ENCODE measurements at places on chromosomes 2 and 18.

DNA sequence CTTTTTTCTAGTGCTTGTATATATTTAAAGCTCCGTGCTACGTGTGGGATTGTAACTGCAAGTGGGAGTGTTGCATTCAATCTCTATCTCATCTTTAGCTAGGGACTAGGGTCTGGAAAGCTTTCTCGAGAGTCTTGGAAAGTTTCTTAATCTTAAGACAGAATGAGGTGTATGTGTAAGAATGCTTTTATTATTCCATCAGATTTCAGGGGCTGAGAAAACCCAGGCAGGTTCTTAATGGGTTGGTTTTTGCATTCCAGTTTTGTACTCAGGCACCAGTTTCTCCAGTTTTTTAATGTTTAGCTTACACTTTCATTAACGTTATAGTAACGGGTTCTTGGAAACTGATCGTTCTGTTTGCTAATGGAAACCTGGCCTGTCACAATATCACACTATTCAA lies 20.3 kb downstream of the MRPL19 start:
- DNase-seq: no peak

DNA sequence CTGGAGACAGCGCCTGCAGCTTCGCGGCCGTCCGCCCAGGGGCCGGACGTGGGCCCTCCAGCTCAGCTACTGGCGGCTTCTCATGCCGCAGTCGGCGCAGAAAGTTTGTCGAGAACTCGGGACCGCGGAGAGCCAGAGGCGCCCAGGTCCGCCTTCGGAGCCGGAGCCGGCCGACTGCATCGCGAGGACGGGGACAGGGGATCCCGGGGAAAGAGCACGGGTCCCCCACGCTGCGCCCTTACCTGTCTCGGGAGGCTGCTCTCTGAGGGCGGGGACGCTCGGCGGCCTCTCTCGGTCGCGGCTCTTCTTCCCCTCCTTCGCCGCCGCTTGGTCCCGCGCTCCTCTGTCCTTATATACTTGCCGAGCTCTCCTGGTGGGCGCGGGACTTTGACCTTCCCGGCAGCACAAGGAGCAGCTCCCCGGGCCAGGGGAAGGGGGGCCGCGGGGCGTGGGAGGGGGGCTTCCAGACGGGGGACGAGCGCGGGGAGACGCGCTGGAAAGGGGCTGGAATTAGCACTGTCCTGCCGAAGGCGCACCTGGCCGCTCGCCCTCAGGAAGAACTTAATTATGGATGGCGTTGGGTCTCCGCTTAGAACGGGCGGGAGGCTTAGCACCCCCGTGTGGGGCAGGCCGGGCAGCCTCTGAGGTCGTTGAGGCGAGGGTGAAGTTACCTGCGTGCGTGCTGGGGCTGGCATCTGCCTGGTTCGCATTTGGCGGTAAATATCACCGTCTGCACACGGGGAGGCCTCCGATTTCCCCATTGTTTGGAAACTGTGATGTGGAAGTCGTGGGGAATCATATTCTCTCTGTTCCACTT lies at the start of gene POMC:
Gene POMC, minus strand, starts transcription at position 325 of the 817 bp plus-strand sequence. CDS start 3,808 bp downstream, outside the sequence.
- DNase-seq: peak; percentile 33

DNA sequence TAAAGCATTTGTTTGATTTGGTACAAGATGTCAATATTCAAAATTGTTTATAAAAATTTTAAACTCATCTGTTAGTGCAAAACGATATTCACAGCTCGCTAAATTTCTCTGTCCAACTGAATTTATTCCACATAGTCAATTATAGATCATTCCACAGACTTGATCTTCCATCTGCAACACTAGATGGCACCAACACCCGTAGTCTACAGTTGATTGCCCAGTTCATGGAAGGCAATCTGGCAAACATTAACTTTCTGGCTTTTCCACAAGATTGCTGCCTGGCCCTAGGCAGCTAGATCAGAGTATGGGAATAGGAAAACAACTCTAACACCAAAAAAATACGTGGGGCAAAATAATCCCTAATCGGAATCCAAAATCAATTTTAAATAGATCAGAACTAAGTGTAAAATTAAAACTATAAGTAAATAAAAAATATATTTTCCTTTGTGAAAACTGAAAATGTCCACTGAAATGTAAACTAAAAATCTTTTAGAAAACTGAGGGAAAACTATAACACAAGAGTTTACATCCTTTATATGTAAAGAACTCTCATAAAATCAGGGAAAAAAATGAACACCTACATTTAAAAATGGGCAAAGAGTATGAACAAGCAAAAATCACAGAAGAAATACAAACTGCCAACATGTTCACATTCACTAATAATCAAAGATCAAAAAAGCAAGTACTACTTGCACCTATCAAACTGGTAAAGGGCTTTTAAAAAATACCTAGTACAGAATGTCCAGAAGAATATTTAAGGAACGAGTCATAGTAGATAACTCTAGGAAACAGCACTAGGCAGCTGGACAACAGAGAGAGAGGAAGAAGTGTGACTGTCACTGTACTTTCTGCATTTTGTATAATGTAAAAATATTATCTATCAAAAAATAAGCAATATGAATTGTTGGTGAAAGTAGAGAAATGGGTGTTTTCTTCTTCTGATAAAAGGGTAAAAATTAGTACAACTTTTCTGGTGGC lies 35.0 kb downstream of the RTN4 start:
- no peak for DNase-seq

DNA sequence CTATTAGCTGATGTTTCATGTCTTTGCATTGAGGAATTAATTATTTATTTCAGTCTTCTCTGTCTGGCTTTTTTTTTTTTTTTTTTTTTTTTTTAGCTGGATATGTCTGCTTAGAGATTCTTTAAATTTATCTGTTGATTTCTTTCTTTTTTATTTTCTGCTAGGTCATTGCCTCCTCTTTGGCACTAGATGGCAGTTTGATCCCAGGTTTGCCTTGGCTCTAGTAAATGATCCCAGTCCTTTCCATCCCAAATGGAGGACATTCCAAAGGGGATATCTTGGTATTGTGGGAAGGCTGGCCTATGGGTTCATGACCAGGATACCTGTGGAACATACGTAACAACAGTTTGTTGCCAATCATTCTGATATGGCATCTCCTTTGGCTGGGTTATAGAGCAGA lies 339.5 kb upstream of the GCFC2 start:
- no peak for DNase-seq

DNA sequence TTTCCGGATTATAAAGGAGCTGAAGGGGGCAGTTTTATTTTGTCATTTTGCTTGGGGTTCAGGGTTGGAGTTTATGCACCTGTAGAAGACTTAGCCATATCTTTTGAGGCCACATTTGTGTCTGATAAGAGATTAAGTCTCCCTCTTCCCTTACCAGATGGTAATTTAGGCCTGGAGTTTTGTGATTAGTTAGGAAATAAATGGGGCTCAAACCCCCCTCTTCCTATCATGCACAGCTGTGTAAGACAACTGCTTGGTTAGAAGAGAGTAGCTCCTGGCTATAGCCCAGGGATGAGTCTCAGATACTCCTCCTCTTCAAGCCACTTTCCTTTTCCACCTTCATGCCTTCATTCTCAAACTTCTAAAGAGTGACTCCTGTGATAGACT lies 802 bp upstream of the SAP130 start:
- DNase-seq: no peak

GRCh38 chr18:46750626-46751025 lies 6.2 kb downstream of the ST8SIA5 start:
- DNase-seq: no peak

GRCh38 chr2:195613922-195614321 lies 43.1 kb upstream of the SLC39A10 start:
- DNase-seq: no peak

DNA sequence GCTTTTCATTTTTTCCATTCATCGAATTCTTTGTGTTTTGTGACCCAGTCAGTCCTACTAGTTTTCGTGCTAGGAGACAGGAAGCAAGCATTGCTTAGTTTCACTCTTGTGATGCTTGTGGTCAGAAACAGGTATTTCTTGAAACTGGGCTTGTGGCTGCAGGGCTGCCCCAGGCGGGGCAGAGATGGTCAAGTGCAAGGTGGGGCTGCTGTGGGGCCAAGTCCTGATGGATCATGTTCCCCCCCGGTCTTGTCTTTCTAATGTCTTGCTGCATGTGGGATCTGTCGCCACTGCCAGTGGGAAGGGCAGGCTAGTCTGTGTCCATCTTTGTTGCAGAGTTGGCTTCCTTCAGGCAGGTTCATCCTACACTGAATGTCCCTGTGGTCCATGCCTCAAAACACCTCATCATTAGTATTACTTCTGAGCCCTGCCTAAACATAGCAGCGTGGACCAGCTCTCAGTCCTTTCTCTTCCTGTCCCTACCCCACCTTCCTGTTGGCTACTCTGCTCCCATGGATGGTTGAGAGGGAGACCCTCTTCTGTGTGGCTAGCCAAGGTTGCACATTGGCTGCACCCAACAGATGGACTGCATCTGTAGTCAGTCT lies 38.7 kb downstream of the INPP4A start:
- no peak for DNase-seq

- DNase-seq: no peak
These were observed 346.6 kb downstream of the THSD7B start for GRCh38 chr2:137111896-137112295.

DNA sequence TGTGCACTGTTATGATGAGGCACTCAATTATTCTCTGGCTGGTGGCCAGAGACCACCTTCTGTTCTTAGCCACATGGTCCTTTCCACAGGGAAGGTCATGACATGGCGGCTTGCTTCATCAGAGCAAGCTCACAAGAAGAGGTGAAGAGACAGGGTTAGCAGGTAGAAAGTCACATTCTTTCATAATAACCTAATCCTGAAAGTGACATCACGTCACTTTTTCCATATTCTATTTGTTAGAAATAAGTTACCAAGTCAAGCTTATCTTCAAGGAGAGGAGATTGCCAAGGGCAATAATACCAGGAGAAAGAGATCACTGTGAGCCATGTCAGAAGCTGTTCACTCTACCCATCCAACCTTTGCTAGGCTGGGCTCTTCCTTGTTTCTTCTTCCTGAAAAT lies 139.4 kb downstream of the OSR1 start:
- no peak for DNase-seq

DNA sequence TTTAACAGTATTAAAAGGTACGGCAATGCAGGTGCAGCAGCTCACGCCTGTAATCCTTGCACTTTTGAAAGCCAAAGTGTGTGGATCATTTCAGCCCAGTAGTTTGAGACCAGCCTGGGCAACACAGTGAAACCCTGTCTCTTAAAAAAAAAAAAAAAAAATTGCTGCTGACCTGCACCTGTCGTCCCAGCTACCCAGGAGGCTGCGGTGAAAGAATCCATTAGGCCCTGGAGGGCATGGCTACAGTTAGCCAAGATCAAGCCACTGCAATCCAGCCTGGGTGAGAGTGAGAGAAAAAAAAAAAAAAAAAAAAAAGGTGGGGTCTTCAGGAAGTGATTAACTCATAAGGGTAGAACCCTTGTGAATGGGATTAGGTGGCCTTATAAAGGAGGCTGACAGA lies 12.8 kb downstream of the CUL3 start:
- DNase-seq: no peak

DNA sequence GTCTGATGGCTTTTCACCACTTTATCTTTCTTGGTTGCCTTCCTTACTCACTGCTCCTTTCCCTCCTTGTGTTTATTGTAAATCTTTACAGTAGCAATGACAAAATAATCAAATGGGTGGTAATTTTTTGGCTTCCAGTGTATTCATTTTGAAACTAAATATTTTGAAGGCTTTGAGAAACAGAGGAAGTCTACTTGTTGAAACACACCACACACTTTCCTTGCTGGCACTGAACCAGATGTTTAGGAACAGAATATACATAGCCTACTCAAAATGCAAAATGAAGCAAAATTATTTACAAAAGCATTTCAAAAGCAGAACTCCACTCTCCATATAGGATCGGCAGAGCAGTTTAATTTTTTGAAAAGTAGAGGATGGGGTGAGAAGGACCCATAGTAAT lies 189.8 kb downstream of the LTBP1 start:
- DNase-seq: no peak

- no peak for DNase-seq
These were observed 141.6 kb downstream of the RTP5 start for GRCh38 chr2:242011167-242011513.

DNA sequence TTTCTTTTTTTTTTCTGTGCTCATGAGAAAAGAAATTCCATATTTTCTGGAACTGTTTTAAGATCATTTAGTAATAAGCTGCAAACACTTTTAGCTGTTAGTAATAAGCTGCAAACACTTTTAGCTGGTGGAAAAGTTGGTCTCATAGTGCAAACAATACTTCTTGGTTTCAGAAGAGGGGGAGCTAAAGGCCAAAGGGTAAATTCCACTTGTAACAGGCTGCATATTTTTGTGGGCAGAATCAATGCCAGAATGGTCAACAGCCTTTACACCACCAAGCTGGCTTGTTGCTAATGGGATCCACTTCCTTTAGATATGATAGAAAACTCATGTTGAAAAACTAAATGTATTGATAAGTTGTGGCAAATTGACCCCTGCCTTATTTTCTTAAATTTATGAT lies 356.8 kb downstream of the NR4A2 start:
- no peak for DNase-seq

DNA sequence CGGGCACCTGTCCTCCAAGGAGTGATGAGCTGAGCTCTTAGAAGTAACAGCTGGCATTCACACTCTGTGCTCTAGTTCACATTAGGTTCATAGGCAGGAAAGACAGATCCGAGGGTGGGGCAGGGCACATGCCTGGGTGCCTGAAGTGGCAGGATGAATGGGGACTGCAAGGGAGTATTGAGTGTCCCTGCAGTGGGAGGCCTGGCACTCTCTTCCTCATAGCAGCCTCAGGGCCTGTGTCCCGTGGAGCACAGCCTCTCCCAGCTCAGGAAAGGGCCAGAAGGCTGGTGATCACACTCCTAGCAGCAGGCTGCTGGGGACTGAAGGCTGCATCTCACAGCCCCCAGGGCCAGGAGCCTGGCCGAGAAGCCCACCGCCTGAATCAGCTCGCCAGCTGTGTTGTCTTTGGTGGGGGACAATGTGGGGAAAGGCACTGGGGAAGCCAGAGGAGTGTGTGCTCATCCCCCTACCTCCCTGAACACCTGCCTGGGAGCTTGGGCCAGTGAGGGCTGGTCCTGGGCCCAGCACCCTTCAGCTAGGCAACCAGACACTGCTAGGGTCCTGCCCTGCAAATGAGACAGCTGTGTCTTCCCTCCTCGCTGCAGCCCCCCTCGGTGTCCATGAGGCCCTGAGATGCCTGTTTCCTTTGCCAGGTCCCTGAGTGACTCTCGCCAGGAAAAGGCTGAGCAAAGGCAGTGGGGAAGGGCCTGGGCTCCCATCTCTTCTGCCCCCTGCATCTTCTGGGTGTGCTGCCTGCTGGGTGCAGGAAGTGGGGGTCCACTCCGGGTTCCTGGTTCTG lies 48.2 kb upstream of the HS6ST1 start:
- no peak for DNase-seq

GRCh38 chr18:54878659-54879358 lies 50.5 kb downstream of the RAB27B start:
- no peak for DNase-seq
